MV-4-11 (cell line): ENCODE measurements at places on chromosomes 4 and X.

DNA sequence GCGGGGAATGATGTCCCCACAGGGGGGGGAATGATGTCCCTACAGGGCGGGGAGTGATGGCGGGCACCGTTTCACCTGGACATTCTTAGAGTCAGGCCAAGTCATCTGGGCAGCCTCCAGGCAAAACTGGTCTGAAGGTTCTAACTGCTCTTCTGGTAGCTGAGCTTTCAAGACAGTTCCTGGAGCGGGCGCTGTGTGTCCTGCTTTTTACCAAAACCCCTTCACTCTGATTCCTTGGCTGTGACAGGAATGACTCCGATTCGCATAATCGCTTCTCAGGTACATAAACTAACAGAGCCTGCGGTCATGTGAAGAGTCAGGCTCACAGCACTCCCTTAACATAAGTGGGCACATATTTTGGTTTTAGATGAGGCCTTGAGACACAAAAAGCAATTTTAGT lies 836.0 kb downstream of the TRIML1 start:
- no peak for DNase-seq

DNA sequence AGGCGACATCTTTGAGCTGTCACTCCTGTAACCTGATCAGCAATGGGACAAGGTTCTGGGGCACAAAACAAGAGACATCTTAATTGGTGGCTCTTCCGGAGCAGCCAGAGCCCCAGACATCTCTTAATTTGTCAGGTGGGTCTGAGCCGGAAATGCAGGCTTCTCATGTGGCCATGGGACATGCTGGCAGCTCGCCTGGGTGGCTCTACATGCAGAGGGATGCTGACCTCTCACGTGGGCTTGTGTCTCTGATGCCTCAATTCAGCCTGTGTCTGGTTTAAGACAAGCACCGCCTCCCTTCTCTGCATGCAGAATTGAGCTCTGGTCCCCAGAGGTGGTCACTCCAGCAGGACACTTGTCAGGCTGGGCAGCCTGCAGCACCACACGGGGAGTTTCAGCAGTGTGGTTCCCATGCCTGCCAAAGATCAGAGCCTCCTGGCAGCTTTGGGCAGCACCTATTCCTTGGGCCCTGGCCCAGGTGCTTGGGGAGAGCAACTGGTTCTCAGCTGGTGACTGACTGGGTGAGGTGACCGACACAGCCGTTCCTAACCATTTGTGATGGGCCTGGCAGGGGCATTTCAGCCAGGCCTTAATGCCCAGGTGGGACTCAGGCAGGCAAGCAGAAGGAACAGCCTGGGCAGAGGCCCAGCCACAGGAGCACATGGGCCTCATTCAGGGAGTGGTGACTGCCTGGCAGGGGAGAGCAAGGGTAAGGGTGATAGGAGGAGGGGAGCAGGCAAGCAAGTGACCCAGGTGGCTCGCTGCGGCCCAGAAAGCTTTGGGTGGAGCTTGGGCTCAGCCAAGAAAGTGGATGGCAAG lies 53.4 kb downstream of the HMX1 start:
- DNase-seq: no peak

GRCh38 chrX:48636776-48637175 lies 39.5 kb downstream of the WDR13 start:
- DNase-seq: no peak

DNA sequence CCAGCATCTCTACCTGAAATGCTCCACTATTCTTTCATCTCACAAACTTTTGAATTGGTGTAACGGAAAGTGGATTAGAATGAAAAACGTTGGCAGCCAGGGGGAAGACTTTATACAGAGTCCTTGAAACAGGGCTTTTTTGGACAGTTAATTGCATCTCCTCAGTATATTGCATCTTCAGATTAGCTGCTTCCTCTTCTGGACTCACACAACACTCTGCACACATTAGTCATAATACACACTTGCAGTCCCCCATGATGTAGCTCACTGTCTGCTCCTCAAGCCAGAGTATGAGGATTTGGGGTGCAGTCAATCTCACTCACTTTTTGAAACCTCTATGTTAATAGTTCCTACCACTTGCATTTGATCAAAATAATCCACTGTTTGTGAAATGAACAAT lies 101.0 kb downstream of the ADGRA3 start:
- DNase-seq: peak; percentile 77

GRCh38 chrX:153580700-153581386 lies 18.1 kb downstream of the CCNQ start:
- no peak for DNase-seq

- peak; percentile 98 for DNase-seq
These were observed 26.9 kb downstream of the AFF1 start for GRCh38 chr4:86961605-86962295.

GRCh38 chrX:44997282-44997812 lies 124.4 kb downstream of the KDM6A start:
- DNase-seq: no peak

DNA sequence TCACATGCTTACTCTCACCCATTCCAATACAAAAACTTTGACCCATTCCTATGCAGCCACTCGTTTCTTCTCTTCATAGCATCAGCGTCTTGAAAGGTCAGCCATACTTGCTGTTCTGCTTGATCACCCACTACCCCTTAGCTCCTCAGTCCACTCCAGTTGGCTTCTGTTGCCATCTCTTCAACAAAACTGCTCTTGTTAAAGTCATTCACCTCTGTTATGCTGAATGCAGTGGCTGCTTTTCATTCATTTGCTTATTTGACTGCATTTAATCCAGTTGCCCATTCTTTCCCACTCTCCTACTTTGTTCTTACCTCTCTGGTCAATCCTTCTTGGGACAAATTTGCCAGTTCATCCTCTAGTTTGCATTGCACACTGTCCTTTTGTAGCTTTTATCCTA lies 24.9 kb downstream of the CEP135 start:
- no peak for DNase-seq

DNA sequence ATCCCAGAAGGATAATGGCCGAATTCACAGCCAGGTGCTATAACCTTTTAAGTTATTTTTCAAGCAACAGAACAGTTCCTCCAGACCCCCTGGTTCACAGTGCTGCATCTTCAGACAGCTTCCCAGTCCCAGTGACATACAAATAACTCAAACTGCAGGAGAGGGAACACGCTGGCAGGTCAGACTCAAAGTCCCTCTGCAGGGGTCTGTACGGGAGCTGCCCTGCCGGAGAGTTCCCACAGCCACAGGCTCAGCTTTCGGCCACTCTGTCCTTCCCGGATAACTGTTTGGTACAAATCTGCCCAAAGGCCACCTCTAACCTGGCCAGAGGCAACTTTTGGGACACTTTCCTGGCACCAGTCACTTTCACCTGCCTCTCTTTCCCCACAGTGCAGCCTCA lies 230.2 kb downstream of the AFAP1 start:
- DNase-seq: no peak

DNA sequence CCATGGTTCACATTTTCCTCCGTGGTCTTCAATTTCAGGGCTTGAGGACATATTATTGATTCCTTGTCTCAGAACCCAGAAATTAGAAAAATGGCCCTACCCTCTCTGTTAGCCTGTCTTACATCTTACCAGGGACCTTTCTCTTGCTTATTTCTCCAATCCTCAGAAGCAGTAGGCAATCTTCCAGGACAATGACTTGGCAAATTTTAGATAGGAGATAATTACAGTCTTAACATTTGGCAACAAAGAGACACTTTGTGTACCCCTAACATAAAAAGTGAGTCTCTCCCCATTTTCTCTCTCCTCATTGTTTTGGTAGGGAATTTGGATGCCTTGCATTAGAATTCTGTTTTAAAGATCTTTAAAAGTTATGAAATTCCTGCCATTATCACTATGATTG lies 778.1 kb upstream of the SLIT2 start:
- DNase-seq: no peak

- DNase-seq: no peak
These were observed 501.6 kb downstream of the PPARGC1A start for GRCh38 chr4:23388255-23388654.

- DNase-seq: peak; percentile 96
These were observed 1.4 kb upstream of the CEP135 start for GRCh38 chr4:55947254-55947882.

DNA sequence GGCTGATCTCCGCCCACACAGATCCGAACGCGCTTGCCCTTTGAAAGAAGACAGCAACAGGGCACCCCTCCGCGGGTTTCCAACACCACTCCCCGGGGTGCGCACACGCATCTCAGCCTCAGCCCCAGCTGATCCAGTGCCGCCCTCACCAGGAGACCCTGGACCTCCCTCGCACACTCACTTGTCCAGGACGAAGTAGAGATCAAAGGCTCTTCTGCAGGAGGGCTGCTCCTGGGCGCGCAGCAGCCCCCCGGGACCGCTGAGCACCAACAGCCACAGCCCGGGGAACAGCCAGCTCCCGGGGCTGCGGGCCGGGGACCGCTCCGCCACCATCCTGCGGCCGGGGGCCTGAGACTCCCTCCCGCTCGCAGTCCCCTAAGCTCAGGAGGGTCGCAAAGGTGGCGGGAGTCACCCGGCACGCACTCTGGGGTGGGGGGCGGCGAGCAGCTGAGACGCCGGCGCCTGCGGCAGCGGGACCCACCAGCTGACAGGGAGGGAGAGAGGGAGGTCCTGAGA lies 743 bp downstream of the ANTXR2 start:
- peak; percentile 8 for DNase-seq

- no peak for DNase-seq
These were observed 161.1 kb downstream of the VEGFC start for GRCh38 chr4:176631611-176632010.
